Amniotic stem cell (primary cell): ENCODE measurements at places on chromosomes 1 and 21.
A peak's percentile ranks its signal among the peaks of the same experiment; 100 is the strongest.

- DNase-seq: no peak
These were observed 278.0 kb upstream of the KAZN start for GRCh38 chr1:14320518-14320917.

DNA sequence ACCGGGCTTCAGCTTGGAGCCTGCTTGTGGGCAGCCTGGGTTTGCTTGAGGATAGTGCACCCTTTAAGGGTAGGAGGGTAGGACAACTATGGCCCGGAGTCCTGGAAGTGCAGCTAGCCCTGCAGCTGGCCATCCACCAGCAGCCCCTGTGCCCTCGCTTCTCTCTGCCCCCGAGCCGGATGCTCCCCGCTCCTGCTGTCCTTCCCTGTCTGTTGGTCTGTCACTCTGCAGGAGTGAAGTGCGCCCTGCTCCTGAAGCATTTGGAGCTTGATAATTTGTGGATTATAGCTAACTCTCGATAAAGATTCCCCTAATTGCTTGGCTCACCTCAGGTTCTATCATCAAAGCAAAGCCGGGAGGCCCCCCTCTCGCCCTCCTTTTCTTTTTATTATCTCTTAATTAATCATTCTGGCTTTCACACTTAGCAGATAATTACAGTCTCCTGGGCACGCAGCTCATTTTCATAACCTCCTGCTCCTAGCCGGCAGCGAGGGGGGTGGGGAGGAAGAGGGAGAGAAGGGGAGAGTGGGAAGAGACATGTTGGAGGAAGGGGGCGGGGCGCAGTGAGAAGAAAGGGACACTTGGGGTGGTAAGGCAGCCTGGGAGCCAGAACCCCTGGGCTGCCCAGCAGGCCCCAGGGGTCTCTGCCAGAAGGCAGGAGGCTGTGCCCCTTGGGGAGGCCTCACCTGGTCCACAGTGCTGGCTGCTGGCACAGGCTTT lies 14.4 kb downstream of the KIRREL1 start:
- DNase-seq: no peak

DNA sequence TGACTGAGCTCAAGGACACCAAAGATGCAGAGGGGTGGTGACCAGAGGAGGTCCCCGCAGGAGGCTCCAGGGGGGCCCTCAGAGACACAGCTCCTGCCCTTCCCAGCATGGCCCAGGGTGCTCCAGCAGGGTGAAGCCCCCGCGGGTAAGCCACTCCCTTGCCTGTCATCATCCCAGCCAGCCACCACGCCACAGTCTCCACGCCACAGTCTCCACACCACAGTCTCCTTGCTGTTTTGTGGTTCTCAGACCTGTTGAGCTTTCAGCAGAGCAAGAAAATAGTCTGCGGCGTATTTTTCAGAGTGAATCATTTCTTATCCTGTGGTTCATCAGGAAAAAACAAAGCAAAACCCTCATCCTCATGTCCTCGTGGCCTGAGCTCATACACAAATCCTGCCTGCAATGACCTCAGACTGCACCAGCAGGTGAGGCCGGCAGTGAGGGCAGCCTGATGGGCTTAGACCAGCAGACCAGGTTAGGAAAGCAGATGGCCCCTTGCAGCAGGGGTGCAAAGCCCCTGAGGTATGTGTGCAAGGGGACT lies 25.7 kb upstream of the ABCG1 start:
- no peak for DNase-seq

GRCh38 chr1:184056921-184057555 lies 5.5 kb downstream of the TSEN15 start:
- no peak for DNase-seq

GRCh38 chr1:2460996-2461751 lies 14.9 kb upstream of the PLCH2 start:
- DNase-seq: no peak

DNA sequence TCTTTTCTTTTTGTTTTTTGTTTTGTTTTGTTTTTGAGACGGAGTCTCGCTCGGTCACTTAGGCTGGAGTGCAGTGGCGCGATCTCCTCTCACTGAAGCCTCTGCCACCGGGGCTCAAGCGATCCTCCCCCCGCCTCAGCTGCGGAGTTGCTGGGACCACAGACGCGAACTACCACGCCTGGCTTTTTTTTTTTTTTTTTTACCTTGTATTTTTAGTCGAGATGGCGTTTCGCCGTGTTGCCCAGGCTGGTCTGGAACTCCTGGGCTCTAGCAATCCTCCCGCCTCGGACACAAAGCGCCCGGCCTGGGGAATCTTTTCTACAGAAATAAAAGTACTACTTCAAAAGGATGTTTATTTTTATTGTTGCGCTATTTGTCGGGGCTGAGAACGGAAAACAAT lies 1.1 kb upstream of the SETDB1 start:
- no peak for DNase-seq

- DNase-seq: no peak
These were observed 758 bp upstream of the ATAD3B start for GRCh38 chr1:1470626-1471388.

- DNase-seq: peak; percentile 34
These were observed 453.6 kb downstream of the LTN1 start for GRCh38 chr21:28538987-28539622.
